AG10803 (cell line): ENCODE measurements at places on chromosomes 6 and 20.

DNA sequence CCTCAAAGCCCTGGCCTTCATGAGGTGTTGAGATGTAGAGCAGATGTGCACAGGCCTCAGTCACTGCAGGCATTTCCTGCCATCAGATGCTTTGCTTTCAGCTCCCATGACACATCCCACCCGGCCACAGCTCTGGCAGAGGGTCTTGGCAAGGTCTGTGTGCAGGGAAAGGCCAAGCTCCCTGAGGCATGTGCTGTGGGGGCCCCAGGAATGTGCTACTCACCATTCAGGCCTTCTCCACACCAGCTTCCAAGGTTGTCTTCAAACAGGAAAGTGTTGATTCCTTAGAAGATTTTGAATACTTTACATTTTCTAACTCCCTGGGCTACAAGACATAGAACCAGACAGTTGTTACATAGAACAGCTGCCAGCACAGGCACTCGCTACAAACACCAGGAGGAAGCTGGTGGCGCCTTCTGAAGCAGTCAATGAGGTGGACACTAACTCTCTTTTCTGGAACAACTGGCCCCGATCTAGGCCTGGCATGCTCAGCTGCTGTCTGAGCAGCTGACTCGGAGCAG is 27.8 kb downstream of the CASS4 start:
- DNase-seq, result peak; percentile 100

GRCh38 chr6:109059153-109059552 is 35.5 kb downstream of the SESN1 start:
- DNase-seq, result peak; percentile 31

DNA sequence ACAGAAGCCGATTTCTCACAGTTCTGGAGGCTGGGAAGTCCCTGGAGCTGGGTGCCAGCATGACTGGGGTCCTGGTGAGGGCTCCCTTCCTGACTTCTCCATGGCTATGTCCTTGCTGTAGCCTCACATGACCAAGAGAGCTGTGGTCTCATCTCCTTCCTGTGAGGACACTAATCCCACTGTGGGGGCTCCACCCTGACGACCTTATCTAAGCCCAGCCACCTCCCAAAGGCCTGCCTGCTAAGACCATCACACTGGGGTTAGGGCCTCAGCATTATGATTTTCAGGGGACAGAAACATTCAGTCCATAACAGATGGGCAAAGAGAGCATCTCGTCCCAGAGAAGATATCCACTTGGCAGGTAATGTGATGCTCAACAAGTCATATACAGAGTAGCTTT is 16.8 kb downstream of the RPP40 start:
- no peak for DNase-seq

- peak; percentile 38 for DNase-seq
These were observed 104.0 kb downstream of the ISM1 start for GRCh38 chr20:13325033-13325432.
